ENCODE measurements at places on chromosomes 3 and 15.

- no peak for DNase-seq
Measured at GRCh38 chr3:105255350-105255749, 111.4 kb upstream of the ALCAM start.

DNA sequence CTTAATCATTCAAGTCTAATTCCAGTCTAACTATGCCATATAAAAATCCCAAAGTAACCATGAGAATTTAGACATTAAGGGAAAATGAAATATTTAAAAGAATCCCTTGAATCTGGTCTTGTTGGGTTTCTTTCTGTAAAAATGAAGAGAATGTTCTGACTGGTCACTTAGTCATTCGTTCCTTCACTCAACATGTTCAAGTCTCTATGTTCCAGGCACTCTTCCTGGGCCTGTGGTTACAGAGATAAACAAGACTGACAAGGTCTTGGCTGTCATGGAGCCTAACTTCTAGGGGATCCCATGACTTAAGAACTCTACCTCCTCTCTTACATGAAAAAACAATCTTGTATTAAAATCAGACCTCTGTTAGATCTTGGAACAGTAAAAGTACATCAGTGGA, 638.6 kb upstream of the TBL1XR1 start:
- DNase-seq: no peak

DNA sequence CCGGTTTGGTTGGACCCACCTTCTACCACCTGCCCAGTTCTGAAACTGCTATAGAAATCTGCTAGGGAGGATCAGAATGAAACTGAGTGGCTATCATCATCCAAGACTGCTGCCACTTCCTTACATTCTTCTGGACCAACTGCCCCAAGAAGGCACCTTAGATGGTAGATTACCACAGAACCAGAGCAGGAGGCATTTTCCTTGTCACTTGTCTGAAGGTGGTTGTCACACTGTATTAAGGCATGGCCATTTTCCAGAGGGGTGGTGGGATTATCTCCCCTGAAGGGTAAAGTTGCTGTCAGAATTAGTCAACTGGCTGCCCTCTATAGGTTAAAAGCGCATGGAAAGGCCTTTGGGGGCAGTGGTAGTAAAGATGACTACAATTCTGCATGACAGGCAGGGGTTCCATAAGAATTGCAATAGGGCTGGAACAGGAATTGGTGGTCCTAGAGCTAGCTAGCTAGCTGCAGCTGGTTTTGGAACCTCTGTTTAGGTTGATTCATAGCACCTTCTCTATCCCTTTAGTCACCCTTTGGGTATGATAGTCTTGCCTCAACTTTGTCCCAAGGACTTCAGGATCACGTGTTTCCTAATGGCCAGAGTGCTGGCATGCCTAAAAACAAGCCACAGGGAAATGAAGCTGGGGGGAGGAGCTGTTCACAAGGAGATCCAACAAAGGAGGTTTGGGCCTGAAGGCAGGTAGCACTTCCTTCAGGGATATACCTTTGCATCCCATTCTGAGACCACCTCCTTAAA, 4.8 kb upstream of the CSPG5 start:
- DNase-seq: no peak

- no peak for DNase-seq
Measured at GRCh38 chr15:27527490-27528067, 556.6 kb downstream of the GABRG3 start.

DNA sequence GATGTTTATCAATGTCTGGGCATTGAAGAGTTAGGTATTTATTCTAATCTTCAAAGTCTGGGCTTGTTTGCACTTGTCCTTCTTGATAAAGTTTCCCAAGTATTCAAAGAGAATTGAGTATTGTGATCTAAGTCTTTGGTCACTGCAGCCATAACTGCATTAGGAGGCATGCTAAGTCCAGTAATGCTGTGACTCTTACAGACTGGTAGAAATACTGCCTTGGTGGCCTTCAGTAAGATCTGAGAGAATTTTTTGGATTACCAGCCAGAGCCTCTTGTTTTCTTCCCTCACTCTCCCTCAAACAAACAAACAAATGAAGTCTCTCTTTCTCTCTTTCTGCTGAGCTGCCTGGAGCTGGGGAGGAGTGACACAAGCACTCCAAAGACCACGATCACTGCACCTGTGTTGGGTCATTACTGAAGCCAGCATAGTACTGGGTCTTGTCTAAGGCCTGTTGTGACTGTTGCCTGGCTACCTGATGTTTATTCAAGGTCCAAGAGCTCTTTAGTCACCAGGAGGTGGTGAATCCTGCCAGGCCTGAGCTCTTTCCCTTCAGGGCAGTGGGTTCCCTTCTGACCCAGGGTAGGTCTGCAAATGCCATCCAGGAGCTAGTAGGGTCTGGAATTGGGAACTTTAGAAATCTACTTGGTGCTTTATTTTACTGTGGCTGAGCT, 14.8 kb upstream of the RBP2 start:
- no peak for DNase-seq

GRCh38 chr15:82774496-82774895, 31.4 kb downstream of the FSD2 start:
- DNase-seq: no peak

- DNase-seq: no peak
Measured at GRCh38 chr3:114455432-114455831, 161.6 kb downstream of the TIGIT start.

GRCh38 chr3:58068122-58068809, 60.0 kb downstream of the FLNB start:
- DNase-seq: no peak

DNA sequence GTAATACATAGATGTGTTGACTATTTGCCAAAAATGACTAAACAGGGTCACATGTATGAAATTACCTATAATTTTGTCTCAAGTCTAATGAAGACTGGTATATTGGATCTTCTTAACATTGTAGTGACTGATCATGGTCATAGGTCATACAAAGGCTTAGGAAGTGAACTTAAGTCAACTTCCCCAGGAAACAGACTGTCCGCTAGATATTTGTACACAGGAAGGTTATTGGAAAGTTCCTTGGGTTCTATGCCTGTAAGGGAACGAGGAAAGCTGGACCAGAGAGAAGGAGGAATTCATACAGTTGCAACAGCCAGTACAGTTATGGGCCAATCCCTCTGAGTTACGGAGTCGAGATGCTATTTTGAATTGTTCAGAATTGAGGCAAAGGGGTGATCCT, 462.0 kb upstream of the THRB start:
- DNase-seq: no peak

DNA sequence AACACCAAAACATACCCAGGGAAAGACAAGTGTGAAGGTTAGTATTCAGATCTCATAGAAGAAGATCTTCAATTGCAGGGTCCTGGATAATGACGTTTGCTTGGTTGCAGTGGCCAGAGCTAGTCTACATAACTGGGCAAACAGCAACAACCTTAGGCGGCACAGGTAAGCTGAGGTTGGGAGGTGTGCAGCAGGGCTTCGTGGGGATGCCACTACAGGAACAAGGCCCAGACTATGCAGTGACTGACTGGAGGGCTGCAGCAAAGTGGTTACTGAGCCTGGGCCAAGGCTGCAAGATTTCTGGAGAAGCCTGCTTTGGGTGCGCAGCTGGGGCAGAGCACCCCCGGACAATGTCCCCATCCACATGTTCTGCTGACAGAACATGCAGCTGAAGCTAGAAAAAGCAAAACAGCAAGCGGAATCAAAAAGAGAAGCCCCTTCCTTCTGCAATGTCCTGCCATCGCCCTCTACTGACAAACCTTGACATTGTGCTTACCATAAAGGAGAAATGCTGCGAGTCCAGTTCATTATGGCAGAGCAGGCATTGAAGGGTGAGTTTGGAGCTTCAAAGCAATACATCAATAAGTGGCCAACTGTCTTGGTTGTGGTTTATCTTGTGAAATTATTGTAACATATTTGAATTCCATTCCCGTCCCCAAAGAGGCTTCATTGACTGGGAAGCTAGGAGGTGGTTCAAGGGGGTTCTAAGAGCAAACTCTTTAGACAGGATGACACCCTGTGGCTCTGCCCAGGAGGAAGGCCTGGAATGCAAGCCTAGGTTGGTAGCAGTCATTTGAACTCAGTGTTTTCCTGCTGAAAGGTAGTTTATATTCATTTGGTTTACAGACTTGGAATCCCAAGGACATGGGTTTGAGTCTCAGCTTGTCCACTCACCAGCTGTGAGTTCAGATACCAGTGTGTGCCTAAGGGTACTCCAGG, 217.0 kb downstream of the PDCD6IP start:
- no peak for DNase-seq

DNA sequence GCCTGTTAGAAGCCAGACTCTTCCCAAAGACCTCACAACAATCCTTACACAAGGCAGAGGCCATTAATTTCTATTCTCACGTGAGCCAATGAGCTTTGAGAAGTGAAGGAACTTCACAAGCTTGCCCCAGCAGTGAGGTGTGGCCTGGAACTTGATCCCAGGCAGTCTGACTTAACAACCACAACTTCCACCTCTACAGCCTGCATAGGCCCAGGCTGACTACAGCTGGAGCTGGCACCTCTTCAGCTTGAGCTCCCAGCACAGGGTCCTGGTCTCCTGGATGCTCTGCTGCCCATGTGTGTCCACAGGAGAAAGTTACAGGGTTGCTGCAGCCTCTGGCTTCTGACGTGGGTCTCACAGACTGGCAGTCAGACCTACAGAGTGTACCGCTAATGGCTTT, 111.0 kb downstream of the ERC2 start:
- DNase-seq: no peak

DNA sequence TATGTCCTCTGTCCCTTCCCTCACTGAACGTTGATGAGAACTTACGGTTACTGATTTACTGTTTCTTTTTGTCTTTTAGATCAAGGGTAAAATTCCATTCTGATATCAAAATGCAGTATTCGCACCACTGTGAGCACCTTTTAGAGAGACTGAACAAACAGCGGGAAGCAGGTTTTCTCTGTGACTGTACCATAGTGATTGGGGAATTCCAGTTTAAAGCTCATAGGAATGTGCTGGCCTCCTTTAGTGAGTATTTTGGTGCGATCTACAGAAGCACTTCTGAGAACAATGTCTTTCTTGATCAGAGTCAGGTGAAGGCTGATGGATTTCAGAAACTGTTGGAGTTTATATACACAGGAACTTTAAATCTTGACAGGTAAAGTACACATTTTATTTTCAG, 990 bp downstream of the MYNN start:
- DNase-seq: no peak

DNA sequence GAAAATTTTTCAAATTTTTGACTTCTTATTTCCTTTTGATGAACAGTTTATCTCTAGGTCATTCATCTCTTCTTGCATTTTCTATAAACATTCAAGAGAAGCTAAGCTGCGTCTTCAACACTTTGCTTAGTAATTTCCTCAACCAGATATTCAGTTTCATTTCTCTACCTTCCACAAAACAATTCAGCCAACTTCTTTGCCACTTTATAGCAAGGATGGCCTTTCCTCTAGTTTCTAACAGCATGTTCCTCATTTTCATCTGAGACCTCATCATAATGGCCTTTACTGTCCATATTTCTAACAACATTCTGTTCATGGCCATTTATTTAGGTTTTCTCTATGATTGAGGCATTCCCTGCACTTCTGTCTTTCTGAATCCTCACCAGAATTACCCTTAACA, 90.0 kb downstream of the ARIH1 start:
- DNase-seq: no peak

DNA sequence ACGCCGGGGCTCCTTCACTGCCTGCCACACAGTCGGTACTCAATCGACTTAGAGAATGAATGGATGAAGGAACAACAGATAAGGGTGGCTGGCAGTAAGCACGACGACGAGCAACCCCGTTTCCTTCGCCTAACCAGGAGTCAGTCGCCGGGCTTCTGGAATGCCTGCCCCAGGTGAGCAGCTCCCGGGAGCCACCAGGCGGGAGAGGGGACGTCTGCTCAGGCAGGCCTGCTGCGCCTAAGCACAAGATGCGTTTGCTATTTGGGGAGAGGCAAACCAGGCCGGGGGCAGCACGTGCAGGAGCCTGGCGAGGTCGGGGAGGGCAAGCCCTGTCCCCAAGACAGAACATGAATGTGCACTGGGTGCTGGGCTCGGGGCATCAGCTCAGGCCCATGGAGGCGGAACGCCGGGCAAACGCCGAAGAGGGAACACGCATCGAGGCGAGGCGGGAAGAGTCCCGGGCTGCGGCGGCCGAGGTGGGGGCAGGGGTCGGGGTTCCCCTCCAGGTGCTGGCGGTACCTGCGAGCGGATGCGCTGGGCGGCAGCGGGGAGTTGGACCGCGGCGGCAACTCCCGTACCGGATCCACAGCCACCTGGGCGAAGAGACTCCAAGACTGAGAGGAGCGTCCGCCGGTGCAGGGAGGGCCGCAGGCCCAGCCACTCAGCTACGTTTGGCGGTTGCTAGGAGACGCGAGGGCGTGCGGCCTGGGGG, at the start of gene CFAP92:
TSS of gene CFAP92 (minus strand) at position 616 of the 712 bp plus-strand sequence. CDS start 772 bp downstream, outside the sequence.
- DNase-seq: peak; percentile 81
